Left lobe of liver (tissue), 2 donors: ENCODE measurements at places on chromosomes 6 and 20.
A peak's percentile ranks its signal among the peaks of the same experiment; 100 is the strongest.

DNA sequence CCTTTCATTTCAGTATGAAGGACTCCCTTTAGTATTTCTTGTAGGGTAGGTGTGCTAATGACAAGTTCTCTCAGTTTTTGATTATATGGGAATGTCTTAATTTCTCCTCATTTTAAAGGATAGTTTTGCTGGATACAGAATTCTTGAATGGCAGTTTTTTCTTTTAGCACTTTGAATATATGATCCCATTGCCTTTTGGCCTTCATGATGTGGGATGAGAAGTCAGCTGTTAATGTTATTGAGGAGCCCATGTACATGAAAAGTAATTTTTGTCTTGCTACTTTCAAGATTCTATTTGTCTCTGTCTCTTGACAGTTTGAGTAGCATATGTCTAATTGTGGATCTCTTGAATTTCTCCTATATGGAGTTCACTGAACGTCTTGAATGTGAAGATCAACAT lies 30.9 kb downstream of the RSPH3 start:
- DNase-seq, result no peak

GRCh38 chr20:38175304-38176180 lies 10.5 kb upstream of the TGM2 start:
- no peak for DNase-seq

DNA sequence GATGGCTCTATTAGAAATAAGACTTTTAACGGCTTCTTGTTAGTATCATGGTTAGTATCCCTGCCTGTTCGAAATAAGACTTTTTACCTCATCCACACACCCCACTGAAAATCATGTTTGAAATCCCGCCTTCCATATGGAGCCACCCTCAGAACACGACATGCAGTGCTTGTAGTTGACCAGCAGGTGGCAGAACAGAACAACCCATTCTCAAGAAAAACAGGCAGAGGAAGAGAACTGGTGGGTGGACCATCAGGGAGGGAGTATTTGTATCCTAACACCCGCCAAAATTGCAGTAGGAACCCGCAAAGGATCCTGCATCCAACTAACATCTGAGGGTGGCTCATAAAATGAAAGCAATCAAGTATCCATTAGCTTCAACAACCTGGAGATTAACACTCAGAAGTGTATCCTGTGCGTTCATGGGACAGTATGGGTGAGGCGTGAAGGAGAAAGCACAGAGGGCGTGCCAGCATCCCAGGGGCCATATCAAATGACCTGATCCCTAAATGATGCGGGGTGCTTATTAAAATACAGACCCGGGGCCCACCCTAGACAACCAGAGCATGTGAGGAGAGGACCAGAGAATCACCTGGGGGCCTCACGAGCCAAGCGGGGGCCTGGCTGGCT lies 89.6 kb upstream of the NHSL1 start:
- no peak for DNase-seq

GRCh38 chr6:149488815-149489214 lies 4.0 kb upstream of the ZC3H12D start:
- peak; percentile 14 for DNase-seq

DNA sequence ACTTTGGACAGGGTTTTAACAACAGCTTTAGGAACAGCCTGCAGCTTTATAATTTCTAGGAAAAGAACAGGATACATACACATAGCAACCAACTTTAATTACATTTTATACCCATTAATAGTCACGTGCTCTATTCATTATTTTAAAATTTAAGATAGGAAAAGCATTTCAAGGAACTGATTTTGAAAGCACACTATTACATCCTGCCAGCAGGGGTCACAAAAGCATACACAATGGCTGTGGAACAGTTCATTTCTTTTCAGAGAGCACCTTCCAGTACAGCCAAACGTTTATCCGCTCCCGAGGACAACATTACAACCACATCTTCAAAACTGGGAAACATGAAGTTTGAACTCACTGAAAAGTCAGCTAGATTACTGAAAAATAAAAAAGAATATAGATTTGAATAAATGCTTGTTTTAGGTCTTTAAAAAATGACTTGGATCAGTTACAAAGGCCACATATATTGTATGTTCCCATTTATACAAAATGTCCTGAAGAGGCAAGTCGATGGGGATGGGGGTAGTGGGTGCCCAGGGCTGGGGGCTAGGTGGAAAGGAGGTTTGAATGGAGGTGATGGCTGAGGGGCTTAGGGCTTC lies 104.6 kb upstream of the EXOC2 start:
- DNase-seq, result peak; percentile 52

- no peak for DNase-seq
These were observed 31.5 kb upstream of the MOCS1 start for GRCh38 chr6:39965751-39966150.

DNA sequence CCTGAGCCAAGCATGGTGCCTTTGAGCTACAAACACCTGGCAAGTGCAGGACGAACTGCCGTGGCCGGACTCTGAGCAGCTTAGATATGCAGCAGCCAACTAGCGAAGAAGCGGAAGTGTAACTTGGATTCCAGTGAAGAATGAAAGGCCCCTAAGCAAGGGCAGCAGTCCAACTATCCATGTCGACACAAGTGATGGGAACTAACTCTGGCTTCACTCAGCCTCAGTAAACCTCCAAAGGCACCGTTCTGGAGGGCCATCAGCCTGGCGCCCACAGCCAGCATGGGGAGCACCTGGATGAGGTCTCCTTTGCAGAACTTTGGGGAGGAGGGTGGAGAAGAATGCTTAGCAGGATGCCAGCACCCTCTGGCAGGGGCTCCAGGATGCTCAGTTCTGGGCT lies 78.4 kb upstream of the MLN start:
- no peak for DNase-seq

DNA sequence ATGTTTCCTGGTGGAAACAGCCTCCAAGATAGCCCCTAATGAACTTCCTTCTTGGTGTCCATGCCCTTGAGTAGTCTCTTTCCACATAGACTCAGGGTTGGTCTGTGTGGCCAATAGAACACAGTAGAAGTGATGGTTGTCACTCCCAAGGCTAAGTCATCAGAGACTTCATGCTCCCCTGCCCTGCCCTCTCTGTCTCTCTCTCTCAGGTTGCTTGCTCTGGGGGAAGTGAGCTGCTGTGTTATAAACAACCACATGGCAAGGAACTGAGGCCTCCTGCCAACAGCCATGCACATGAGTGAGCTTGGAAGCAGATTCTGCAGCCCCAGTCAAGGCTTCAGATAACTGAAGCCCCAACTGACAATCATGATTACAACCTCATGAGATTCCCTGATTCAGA lies 85.3 kb upstream of the SLC22A16 start:
- DNase-seq, result no peak

DNA sequence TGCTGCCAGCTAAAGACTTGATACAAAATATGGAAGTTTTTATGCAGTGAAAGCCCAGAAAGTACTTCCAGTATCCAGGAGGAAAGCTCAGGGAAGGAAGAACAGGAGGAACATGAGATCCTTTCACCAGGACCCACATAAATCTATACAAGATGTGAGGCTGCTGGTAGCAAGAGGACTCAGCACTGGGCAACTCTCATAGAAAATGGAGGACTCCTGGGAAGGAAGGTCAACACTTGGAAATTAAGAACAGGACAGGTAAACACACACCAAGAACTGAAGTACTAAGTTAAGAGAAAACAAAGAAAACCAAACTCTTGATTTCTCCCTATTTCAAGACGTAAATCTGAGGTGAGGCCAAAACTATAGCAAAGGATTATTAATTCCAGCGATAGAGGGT lies 220.5 kb upstream of the HSF2 start:
- DNase-seq, result no peak

DNA sequence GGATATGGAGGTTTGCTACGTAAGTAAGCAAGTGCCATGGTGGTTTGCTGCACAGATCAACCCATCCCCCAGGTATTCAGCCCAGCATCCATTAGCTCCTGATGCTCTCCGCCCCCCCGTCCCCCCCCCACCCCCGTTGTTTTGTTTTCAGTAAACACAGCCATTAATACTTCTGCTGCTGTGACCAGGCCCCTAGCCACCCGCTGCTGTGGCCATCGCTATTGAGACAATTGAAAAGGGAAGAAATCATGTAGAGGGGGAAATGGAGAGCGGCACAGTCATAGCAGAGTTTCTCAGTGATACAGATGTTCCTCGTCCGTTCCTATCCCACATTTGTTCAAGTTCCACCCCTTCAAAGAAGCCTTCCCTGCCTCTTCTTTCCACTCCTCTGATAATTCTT lies 24.9 kb downstream of the SLC35D3 start:
- no peak for DNase-seq

DNA sequence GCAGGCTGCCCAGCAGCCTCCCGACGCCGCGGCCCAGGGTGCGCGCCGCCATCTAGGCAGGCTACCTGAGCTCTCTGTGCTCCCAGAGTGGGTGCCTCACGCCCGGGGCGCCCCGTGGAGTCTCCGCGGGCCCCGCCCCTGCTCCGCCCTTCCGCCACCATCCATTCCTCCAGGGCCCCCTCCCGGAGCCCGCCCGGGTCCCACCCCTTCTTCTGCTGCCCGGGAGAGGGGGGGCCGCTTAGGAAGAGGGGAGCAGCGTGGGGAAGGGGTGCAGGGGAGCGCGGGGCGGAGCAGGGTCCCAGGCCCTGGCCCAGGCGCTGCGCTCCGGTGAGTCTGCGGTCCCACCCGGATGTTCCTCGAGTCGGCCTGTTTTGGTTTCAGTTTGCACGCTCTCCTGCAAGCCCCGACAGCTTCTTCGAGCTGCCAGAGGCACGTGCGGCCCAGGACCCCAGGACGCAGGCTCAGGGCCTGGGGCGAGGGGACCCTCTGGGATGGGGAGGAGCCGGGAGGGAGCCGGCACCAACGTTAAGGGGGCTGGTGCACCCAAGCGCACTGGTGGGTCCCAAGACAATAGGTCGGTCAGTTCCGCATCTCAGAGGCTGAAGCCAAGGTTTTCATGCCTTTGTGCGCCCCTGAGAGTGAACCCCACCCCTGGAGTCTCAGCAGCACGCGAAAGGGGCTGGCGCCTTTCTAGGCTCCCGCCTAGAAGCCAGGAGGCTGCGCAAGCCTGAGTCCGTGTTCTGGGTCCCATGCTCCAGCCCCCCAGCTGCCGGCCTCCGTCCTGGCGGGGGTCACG lies at the start of gene ACSS1:
ACSS1 (minus strand) TSS at position 89 of the 796 bp plus-strand sequence; CDS start at position 52, 37 bp downstream.
- peak; percentile 58 for DNase-seq

DNA sequence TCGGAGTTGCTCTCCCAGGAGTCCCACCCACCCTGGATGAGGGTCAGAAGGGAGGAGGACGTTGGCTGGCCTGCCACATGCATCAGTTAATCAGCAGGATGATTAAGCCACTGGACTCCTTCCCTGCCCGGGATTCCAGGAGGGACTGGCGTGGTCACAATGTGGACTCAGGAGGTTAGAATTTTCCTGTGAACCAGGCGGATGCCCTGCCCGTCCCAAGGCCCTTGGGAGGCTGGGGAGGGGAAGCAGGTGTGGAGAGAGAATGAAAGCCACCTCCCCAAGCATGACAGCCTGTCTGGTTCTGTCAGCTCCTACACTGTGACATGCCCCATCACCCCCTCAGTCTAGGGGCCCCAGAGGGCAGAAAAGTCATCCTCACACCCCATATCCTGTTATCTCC lies 11.6 kb upstream of the ITPR3 start:
- no peak for DNase-seq
